DMS53 (cell line): ENCODE measurements at places on chromosomes 12 and 14.

GRCh38 chr12:19440916-19441315 lies 1.6 kb downstream of the AEBP2 start:
- DNase-seq: no peak

GRCh38 chr12:14395074-14395778 lies 29.7 kb downstream of the ATF7IP start:
- DNase-seq: no peak

- DNase-seq: no peak
Measured at GRCh38 chr12:102511575-102511974, 31.2 kb upstream of the IGF1 start.

DNA sequence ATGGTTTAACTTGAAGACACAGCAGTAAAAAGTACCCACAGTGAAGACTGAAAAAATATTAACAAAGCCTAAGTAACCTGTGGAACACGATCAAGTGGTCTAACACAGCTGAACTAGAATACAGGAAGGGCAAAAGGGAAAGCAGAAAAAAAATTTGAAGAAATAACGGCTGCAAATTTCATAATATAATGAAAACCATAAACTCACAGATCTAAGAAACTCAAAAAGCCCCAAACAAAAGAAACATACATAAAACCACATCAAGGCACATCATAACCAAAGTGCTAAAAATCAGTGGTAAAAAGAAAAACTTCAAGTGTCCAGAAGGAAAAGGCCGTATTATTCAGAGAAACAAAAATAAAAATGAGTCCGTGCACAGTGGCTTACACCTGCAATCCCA lies 30.9 kb downstream of the SPPL3 start:
- no peak for DNase-seq

GRCh38 chr14:93967637-93968250 lies 8.6 kb downstream of the ASB2 start:
- DNase-seq: no peak
